Astrocyte of the cerebellum (primary cell): ENCODE measurements at places on chromosomes 1 and 21.
A peak's percentile ranks its signal among the peaks of the same experiment; 100 is the strongest.

GRCh38 chr1:162661336-162661735, 29.1 kb downstream of the DDR2 start:
- no peak for DNase-seq

GRCh38 chr1:27341525-27342252, at the start of gene SYTL1:
SYTL1 (plus strand) TSS chr1:27342022; CDS start chr1:27345335, 3,313 bp downstream.
- DNase-seq = peak; percentile 24

- peak; percentile 15 for DNase-seq
Observed at GRCh38 chr1:235972311-235972689, 92.6 kb downstream of the NID1 start.

DNA sequence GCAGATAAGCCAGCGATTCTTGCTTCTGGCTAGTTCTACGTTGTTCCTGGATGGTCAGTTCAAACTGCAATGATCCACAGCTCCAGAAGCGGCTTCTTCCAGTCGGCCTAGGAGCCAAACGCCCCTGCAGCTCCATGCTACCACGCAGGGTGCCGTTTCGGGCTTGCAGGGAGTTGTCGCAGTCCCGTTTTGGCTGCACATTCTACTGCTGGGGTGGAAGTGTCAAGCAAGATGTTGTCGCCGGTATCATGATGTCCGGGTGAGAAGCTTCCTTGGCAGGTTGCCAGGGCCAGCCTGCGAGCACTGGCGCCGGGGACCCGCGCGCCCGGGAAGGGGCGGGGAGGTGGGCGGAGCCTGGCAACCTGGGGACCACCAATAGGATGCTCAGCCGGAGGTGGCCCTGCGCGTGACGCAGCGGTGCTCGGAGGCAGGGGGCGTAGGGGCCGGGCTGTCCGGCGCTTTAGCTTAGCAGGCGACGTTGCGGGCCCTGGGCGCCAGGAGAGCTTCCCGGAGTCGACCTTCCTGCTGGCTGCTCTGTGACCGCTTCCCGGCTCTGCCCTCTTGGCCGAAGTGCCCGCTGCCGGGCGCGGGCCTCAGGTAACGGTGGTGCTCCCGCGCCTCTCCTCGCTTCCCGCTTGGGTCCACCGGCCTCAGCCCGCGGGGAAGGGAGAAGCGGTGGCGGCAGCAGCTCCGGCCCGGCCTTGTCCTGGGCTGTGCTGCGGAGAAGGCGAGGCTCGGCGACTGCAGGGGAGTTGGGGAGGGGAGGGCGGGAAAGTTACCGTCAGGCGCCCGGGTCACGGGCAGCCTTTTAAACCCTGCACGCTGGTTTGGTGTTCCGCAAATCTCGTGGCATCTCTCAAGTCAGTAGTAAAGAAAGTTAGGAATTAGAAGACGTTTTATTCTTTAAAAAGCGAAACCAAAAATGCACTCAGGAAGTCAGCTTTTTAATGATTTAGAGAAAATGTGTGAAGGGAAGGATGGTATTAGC, at the start of gene SOAT1:
SOAT1 (plus strand) TSS at position 458 of the 988 bp plus-strand sequence. CDS start 8,888 bp downstream, outside the sequence.
- peak; percentile 52 for DNase-seq

DNA sequence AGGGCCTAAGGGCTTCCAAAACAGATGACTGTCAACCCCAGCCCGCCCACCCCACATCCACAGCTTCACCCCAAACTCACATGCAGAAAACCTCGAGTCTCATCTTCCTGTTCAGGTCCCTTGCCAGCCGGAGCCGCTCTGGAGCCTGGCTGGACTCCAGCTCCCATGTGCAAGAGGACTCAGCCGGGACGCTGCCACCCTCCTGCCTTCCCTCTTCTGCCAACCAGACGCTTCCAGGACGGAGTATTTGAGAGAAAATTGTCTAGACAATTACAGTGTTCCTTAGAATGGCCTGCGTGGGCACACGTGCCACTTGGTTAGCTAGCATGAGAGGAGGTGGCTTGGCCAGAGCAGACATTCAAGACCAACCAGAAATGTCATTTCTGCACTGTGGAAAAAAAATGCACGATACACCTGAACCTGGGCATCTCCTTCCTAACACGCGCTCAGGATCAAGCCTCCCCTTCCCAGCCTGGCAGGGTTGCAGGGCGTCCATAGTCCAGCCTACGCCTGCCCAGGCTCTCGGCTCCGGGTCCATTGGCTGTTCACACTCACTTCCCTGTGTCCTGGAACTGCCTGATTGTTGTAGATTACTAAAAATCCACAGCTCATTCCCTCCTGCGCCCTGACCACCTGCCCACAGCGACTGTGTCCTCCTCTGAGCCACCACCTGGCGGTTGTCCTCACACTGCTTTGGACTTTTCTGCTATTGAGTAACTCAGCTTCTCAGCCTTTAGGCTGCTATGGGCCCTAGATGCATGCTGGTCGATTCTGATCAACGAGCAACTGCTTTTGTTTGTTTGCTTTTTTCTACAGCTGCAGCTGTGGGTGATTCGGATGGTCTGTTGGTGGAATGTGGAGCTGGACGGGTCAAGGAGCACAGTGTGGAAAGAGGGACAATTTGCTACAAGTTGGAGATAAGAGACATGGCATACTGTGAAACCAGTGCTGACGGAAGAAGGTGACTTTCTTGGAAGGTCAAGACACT, at the start of gene CLDN14:
CLDN14 (minus strand) TSS at position 708 of the 988 bp plus-strand sequence. CDS start 18,427 bp downstream, outside the sequence.
- no peak for DNase-seq

GRCh38 chr1:29271724-29272123, 35.4 kb downstream of the PTPRU start:
- peak; percentile 73 for DNase-seq

- no peak for DNase-seq
Observed at GRCh38 chr1:1421147-1421906, at the start of gene ANKRD65. ANKRD65 (minus strand) TSS chr1:1421276; CDS start chr1:1421005, 271 bp downstream.

- DNase-seq = no peak
Observed at GRCh38 chr1:184950906-184951305, 23.4 kb downstream of the NIBAN1 start.

DNA sequence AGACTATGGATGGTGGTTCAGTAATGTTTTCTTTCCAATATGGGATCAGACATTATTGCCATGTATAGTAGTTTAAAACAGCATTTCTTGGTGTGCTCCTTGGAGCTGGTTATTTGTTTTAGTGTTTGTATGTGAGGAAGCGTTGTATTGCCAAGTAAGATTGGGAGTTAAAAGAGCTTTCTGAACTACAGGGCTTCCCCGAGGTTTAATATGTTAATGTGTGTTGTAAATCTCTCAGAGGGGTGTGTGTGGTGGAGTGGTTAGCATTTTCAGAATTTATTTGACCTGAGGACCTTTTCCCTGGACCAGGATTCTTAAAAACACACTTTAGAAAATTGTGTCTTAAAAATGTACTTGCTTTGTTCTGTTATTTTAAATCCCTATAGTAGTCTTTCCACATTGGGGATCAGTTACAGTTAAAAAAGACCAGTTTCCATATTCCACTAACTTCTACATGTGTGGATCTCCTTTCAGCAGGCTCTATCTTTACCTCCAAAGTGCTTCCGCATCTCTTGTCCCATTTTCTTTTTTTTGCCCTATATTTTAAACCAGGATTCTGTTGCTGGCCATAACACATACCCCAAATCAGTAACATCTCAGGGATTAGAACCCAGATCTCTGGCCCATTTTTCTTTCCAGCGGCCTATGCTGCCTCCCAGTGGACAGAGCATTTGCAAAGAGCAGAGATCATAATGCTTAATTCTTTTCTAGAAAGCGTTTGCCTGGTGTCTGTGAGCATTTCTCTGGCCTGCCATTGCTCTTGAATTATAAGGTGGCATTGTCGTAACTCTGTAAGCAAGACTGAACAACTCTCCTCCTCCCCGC, 58.6 kb downstream of the PBX1 start:
- no peak for DNase-seq

DNA sequence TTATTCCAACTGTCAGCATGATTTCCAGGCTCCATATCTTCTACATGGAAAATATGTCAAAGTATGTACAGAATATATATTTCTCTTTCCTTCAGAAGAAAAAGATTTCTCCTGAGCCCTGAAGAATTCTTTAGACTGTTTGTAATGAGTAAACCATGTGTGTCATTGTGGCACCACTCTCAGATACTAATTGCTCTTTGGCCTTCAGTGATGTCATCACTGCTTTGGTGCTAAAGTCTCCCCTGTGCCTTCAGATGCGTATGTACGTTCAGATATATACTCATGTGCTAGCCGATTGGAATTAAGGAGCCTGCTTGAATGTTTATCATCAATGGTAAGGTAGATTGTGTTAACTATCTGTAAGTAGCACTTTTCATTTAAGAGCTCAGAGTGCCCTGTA, 20.6 kb upstream of the NBL1 start:
- DNase-seq = no peak

- DNase-seq = no peak
Observed at GRCh38 chr1:165119086-165119485, 237.4 kb downstream of the LMX1A start.

GRCh38 chr21:45470087-45470515, 65.1 kb downstream of the COL18A1 start:
- peak; percentile 28 for DNase-seq

GRCh38 chr21:35340273-35340672, 291.2 kb upstream of the RUNX1 start:
- no peak for DNase-seq

DNA sequence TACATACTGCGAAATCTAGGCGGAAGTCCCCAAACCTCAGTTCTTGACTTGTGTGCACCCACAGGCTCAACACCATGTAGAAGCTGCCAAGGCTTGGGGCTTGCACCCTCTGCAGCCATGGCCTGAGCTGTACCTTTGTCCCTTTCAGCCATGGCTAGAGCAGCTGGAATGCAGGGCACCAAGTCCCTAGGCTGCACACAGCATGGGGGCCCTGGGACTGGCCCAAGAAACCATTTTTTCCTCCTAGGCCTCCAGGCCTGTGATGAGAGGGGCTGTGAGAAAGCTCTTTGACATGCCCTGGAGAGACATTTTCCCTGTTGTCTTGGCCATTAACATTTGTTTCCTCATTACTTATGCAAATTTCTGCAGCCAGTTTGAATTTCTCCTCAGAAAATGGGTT, 1.5 kb upstream of the PRSS38 start:
- no peak for DNase-seq

DNA sequence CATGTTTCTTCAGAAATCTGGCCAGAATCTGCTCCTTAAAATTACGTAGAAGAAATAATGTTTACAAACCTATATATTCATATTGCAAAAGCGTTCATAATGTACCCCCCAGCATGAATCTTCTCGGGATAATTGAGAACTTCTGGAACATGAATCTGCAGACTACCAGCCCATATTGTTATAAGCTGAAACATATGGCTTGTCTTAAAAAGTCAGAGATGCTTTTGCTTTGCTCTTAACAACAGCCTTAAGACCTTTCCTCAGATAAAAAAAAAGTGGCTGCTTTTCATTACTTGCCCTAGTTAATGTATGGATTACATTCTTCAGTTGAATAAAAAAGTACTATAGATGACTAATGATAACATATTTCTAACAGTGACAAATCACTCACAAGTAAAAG, 15.0 kb upstream of the ZZZ3 start:
- DNase-seq = no peak

DNA sequence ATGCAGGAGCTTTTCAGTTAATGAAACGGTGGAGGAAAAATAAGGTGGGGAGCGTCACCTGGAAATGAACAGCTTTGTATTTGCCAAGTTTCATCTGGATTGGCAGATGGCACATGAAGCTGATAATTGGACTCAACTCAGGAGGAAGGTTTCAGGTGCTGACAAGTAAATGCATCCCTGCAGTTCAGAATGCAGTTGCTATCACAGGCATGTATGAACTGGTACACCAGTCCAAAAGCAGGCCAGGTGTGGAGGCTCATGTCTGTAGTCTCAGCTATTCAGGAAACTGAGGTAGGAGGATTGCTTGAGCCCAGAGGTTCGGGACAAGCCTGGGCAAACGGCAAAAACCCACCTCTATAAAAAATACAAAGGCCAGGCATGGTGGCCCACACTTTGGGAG, 15.5 kb downstream of the DEGS1 start:
- no peak for DNase-seq

GRCh38 chr1:55539652-55540512, 324.7 kb upstream of the USP24 start:
- DNase-seq = no peak

DNA sequence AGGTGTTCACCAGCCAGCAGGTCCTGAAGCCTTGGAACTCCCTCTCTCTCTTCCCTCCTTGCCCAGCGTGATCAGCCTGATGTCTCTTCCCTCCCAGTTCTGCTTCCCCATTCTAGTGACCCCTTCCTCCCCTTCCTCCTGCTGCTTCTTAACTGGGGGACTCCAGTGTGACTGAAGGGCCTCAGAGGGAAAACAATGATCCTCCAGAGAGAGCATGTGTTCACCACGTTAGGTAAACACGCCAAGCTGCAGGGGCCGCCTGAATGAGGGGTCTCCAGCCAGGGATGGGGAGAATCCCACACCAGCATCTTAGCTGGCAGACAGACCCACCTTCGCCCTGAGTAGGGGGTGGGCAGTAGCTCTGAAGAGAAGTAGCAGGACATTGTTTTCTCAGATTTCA, 124.8 kb downstream of the TMEM53 start:
- no peak for DNase-seq

- DNase-seq = no peak
Observed at GRCh38 chr1:913491-914130, 10.1 kb upstream of the SAMD11 start.

DNA sequence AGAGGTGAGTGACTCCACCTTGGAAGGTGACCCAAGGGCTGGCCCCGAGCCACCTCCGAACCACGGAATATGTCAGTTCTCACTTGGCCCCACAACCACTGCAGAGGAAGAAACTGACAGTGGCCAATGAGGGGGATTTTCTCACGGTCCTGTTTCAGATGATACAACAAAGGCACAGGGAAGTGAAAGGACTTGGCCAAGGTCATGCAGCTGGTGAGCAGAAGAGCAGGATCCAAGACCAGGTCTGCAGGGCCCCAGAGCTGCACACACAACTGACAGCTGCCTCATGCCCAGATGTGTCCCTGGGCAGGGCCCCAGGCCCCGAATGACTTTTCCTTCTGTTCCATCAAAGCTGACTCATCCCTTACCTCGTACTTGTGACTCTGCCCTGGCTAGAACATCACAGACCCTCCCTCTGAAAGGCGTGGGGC, 25.8 kb upstream of the EVA1B start:
- no peak for DNase-seq

DNA sequence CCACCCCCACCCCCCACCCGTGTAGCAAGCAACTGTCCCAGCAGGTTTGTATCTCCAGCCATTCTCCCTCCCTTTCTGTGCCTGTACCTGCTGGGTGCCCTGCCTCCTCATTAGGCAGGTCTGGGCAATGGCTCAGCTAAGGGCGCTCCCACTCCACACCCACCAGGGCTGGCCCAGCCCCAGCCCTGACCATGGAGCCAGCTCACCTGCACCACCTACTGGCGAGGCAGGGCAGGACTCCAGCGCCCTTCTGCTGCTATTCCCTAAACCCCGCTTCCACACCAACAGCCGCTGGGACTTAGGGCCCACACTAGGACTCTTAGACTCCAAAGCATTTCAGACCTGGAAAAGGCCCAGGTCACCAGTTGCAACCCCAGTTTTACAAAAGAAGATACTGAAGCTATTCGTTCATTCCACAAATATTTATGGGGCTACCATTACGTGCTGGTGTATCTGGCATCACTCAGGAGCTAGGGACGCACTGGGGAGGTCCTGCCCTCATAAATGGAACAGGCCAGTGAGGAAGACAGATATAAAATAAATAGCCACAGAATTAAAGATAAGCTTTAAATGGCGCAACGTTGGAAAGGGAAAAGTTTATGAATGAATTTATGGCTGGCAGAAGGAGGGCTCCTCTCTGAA, 24.0 kb downstream of the PGLYRP3 start:
- DNase-seq = no peak

- no peak for DNase-seq
Observed at GRCh38 chr1:209622841-209623829, 29.1 kb downstream of the LAMB3 start.

GRCh38 chr1:68111519-68112436, 61.4 kb upstream of the DIRAS3 start:
- DNase-seq = peak; percentile 90

GRCh38 chr1:916173-917075, 7.3 kb upstream of the SAMD11 start:
- DNase-seq = no peak
